CD14-positive monocyte (primary cell): ENCODE measurements at places on chromosomes 4 and X. TPM values are rescaled to one million over a fixed set of nuclear protein-coding genes. Genes with fewer than 3 reads are reported as not detected.

- peaks cover 16% of the 10 kb centered on the region for H3K27me3 ChIP-seq
- DNase-seq: no peak
- peak overlapping the region; percentile 72 for H3K4me3 ChIP-seq
- H3K27ac ChIP-seq: no peak overlapping the region
Measured at GRCh38 chr4:100190643-100191600, 654 bp upstream of the DDIT4L start.

DNA sequence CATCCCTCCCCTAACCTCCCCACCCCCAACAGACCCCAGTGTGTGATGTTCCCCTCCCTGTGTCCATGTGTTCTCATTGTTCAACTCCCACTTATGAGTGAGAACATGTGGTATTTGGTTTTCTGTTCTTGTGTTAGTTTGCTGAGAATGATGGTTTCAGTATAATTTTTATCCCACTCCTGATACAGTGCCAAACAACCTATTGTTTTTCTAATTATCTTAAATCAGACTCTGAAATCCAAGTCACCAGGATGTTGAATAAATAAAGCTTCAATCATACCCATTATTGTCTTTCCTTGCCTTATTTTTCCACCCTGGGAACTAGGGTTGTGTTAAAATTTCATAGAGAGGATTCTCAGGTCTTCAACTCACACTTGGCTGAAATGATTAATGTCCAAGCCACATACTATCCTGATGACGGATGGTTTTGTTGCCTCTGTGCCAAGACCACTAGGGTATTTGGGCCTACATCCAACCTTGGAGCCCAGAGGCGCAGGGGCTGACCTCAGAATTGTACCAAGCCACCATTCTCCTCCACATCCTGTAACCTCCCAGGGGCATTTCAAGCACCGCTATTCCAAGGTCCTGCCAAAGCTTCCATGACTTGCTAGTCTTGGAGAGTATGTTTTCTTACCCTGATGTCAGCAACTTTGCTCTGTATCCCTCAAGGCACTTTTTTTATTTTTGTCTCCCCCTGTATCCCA lies 332.4 kb downstream of the ARHGAP24 start:
- no peak overlapping the region for H3K4me3 ChIP-seq
- no peak for DNase-seq
- no peaks in the 10 kb centered on the region for H3K27me3 ChIP-seq
- H3K27ac ChIP-seq: no peak overlapping the region

DNA sequence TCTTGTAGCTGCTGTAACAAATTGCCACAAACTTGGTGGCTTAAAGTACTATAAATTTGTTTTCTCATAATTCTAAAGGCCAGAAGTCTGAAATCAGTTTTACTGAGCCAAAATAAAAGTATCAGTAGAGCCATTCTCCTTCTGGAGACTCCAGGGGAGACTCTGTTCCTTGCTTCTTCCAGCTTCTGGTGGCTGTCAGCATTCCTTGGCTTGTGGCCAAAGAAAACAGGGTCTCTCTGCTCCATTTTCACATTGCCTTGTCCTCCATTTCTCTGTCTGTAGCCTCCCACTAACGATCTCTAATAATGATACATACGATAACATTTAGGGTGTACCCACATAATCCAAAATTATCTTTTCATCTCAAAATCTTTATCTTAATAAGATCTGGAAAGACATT lies 200.4 kb downstream of the MAB21L2 start:
- DNase-seq: no peak
- H3K36me3 ChIP-seq: no peaks in the 10 kb centered on the region
- H3K4me1 ChIP-seq: no peaks in the 10 kb centered on the region
- H3K4me3 ChIP-seq: no peak overlapping the region
- H3K27me3 ChIP-seq: no peaks in the 10 kb centered on the region

DNA sequence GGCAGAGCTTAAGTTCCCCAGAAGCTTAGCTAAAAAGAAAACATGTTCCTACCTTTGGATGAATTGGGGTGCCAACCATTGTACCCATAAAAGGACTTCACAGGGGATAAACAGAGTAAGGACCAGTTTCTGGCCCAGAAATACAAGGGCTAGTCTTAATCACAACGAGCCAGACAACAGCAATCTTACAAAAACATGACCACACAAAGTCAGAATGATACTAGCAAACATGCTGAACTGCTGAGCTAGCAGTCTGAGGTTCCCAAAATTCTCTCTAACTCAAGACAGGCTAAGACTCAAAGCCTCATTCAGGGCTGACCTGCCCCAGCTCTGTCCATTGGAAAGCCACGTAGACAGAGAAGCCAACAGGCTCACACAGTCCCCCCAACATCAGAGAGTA lies 40.3 kb downstream of the ATP11C start:
- no peak overlapping the region for H3K4me3 ChIP-seq
- DNase-seq: no peak
- no peaks in the 10 kb centered on the region for H3K27me3 ChIP-seq
- no peaks in the 10 kb centered on the region for H3K4me1 ChIP-seq
- H3K36me3 ChIP-seq: no peaks in the 10 kb centered on the region
- H3K27ac ChIP-seq: peak overlapping the region; percentile 16

The MAGEA6 gene
- polyA plus RNA-seq: not detected

DNA sequence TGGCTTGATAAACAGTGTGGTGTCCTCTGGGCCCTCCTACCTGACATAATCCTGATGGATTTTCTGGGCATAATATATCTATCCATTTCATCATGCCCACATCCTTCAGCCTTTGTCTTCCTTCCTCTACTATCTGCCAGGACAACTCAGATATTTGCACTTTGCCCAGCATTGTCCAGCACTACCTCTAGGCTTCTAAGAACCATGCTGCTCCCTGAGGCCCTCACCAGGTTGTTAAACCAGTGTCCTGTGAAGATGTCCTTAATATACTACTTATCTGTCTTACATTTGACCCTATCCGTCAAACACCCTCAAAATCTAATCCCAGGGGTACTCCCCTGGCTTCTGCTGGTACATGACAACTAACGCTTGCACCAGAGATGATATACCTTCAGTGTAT lies 58.2 kb upstream of the MAML3 start:
- H3K4me3 ChIP-seq: no peak overlapping the region
- H3K27me3 ChIP-seq: no peaks in the 10 kb centered on the region
- no peak for DNase-seq
- H3K36me3 ChIP-seq: no peaks in the 10 kb centered on the region
- H3K27ac ChIP-seq: no peak overlapping the region

The ARHGEF38 gene
- polyA plus RNA-seq: not detected in 2 replicates

DNA sequence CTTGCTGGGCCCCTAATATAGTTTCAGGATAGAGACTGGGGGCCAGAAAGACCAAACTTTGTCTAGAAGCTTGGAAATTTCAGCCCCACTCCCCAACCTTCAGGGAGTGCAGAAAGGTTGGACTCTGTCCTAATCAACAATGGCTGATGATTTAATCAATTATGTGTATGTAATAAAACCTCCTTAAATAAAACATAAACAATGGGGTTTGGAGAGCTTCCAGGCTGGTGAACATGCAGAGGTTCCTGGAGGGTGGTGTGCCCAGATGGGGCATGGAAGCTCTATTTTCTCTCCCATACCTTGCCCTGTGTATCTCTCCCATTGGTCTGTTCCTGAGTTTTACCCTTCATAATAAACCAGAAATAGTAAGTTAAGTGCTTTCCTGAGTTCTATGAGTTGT lies 174.2 kb downstream of the GC start:
- no peaks in the 10 kb centered on the region for H3K4me1 ChIP-seq
- DNase-seq: no peak
- no peaks in the 10 kb centered on the region for H3K27me3 ChIP-seq

- peaks cover 12% of the 10 kb centered on the region for H3K4me1 ChIP-seq
- no peak for DNase-seq
- H3K36me3 ChIP-seq: no peaks in the 10 kb centered on the region
- H3K27ac ChIP-seq: no peak overlapping the region
- no peaks in the 10 kb centered on the region for H3K27me3 ChIP-seq
Measured at GRCh38 chr4:107996949-107997788, 7.5 kb downstream of the HADH start.

DNA sequence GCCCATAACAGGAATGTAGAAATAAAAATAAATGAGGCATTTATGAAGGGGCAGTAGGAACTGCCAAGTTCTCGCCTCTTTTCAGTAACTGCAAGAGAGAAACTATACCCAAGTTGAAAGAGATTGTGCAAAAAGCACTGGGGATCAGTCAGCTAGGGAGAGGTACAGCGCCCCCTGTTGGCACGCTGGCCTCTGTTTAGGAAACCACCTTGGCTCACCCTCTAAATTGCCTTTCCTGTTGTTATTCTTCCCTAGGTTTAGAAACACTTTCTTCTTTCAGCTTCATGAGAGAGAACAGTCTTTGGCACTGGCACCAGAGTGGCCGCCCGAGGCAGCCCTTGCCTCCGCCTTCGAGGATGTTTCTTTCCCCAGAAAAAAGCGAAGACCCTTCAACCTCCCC lies 348.5 kb downstream of the MID1IP1 start:
- peak; percentile 62 for DNase-seq
- H3K27me3 ChIP-seq: no peaks in the 10 kb centered on the region

The GAGE12E gene
- not detected for polyA plus RNA-seq

GRCh38 chrX:65894133-65894532 lies 145.7 kb downstream of the VSIG4 start:
- H3K36me3 ChIP-seq: no peaks in the 10 kb centered on the region
- H3K27me3 ChIP-seq: no peaks in the 10 kb centered on the region
- no peak overlapping the region for H3K4me3 ChIP-seq
- no peak overlapping the region for H3K27ac ChIP-seq
- no peak for DNase-seq
- H3K4me1 ChIP-seq: no peaks in the 10 kb centered on the region

The SLC34A2 gene
- not detected for polyA plus RNA-seq

GRCh38 chrX:426881-427280 lies 40.2 kb upstream of the PPP2R3B start:
- H3K27me3 ChIP-seq: no peaks in the 10 kb centered on the region
- H3K36me3 ChIP-seq: no peaks in the 10 kb centered on the region
- no peak overlapping the region for H3K27ac ChIP-seq
- no peak overlapping the region for H3K4me3 ChIP-seq
- no peaks in the 10 kb centered on the region for H3K4me1 ChIP-seq

The ZFYVE28 gene
- polyA plus RNA-seq: 1.0 TPM

- H3K36me3 ChIP-seq: peaks cover 29% of the 10 kb centered on the region
- peaks cover 37% of the 10 kb centered on the region for H3K4me1 ChIP-seq
- no peaks in the 10 kb centered on the region for H3K27me3 ChIP-seq
- H3K27ac ChIP-seq: peak overlapping the region; percentile 87
- H3K4me3 ChIP-seq: peak overlapping the region; percentile 85
- no peak for DNase-seq
Measured at GRCh38 chr4:83108101-83108861, 6.2 kb downstream of the PLAC8 start.

The VEGFC gene
- not detected in 2 replicates for polyA plus RNA-seq

The FOXP3 gene
- polyA plus RNA-seq: not detected

GRCh38 chr4:42917296-42917695 lies 24.8 kb downstream of the GRXCR1 start:
- H3K4me1 ChIP-seq: no peaks in the 10 kb centered on the region
- H3K27ac ChIP-seq: no peak overlapping the region
- no peak for DNase-seq
- no peaks in the 10 kb centered on the region for H3K36me3 ChIP-seq

GRCh38 chr4:7412554-7412912 lies 22.2 kb downstream of the PSAPL1 start:
- no peak overlapping the region for H3K4me3 ChIP-seq
- H3K27ac ChIP-seq: no peak overlapping the region
- H3K4me1 ChIP-seq: no peaks in the 10 kb centered on the region
- no peaks in the 10 kb centered on the region for H3K27me3 ChIP-seq
- no peak for DNase-seq

GRCh38 chr4:173264684-173265185 lies 69.4 kb downstream of the HMGB2 start:
- H3K27ac ChIP-seq: no peak overlapping the region
- no peak overlapping the region for H3K4me3 ChIP-seq
- H3K27me3 ChIP-seq: no peaks in the 10 kb centered on the region

GRCh38 chrX:17632942-17633341 lies 104.4 kb upstream of the SCML1 start:
- no peak for DNase-seq
- no peaks in the 10 kb centered on the region for H3K4me1 ChIP-seq
- no peak overlapping the region for H3K4me3 ChIP-seq
- H3K36me3 ChIP-seq: no peaks in the 10 kb centered on the region

GRCh38 chr4:70996018-70996360 lies 2.5 kb downstream of the DCK start:
- no peaks in the 10 kb centered on the region for H3K27me3 ChIP-seq
- H3K36me3 ChIP-seq: peaks cover 5% of the 10 kb centered on the region
- peak overlapping the region; percentile 28 for H3K27ac ChIP-seq

DNA sequence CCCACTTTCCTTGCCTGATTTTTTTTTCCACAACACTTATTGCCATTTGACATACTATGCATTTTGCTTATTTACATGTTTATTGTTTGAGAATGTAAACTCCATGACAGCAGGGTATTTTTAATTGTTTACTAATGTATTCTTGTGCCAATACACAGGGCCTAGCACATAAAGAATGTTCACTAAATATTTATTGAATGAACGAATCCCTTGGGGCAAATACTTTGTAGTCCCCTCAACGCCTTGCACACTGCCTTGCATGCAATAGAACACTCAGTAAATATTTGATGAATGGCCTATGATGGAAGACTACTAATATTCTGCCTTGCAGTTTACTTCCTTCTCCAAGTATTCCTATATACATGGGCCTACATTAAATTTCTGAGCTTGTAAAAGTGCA lies 1.4 kb upstream of the PRPS1 start:
- H3K36me3 ChIP-seq: no peaks in the 10 kb centered on the region
- H3K4me3 ChIP-seq: no peak overlapping the region
- peaks cover 20% of the 10 kb centered on the region for H3K4me1 ChIP-seq
- no peaks in the 10 kb centered on the region for H3K27me3 ChIP-seq
